ENCODE measurements at places on chromosomes 6 and 20.

- DNase-seq = no peak
Observed at GRCh38 chr6:40880906-40881305, 158.1 kb downstream of the UNC5CL start.

- no peak for DNase-seq
Observed at GRCh38 chr6:1849691-1850090, 240.0 kb downstream of the FOXC1 start.

DNA sequence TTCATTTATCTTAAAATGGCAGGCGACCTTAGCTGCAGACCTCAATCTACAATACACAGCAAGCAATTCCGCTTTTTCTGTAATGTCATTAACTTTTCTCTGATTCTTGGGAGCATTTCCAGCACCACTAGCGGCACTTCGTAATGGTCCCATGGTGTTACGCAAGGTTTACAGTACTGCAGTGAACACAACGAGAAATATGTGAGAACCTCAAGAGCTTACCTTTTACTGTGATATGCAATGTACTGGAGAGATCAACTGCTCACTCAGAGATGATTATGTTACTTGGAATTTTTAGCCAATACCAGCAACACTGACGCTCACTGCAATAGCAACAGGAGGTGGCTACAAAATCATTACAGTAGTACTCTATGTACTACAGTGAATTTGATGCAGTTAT is 2.8 kb upstream of the CEP43 start:
- no peak for DNase-seq

DNA sequence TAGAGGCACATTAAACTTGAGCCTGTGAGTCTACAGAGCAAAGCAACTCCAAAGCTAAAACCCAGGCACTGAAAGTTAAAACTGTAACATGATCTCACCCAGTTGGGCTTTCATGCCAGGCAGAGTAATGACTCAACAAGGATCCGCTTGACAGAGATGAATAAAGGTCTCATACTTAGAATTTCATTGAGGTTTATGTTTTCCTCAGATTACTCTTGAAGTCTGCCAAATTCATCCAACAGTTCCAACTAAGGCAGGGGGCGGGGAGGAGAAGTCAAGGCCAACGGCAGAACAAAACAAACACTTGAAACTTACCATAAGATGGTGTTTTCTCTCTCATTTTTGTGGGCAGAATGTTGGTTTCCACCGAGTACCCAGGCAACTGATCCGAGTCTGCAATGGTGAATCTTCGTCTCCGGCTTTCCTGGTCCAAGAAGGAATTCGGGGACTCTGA is 54.0 kb upstream of the IPCEF1 start:
- peak; percentile 77 for DNase-seq

DNA sequence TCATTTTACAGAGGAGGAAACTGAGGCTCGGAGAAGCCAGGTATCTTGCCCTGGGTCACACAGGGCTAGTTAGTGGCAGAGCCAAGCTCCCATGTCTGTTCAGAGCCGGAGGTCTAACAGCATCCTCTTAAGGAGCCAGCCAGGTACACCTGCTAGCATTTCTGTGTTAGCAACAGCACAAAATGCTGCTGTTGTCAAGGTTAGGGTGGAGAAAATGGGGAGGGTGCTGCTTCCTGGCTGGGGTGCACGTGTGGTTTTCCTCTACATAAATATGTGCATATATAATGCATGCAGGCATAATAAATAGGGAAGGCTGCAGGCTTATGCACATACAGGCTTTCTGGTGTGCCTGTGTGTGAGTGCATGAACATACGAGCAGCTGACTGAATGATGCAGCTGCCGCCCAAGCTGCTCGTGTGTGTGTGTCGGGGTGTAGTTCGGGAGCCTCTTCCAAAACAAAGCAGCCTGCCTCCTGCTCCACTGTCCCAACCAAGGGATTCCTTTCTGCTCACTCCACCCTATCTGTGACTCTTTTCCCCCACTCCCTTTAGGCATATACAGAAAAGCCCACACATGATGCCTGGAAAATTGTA is 86.6 kb downstream of the CD40 start:
- no peak for DNase-seq

DNA sequence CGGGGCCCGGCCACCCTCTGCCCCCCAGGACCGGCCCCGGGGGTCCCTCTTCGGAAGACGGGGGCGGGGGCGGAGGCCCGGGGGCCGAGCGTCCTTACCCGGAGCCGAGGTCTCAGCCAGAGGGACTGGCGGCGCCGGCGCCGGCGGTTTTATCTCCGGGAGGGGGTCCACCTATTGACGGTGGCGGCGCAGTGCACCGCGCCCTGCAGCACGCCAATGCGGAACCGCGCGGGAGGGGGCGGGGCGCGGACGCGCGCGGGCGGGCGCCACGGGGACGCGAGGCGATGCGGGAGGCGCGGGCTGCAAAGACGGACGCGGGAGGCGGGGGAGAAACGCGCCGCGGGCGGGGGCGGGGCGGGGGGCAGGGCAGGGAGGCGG is at the start of gene EEF1A2:
Gene EEF1A2, minus strand, starts transcription at position 124 of the 378 bp plus-strand sequence. CDS start 1,320 bp downstream, outside the sequence.
- no peak for DNase-seq

- DNase-seq = no peak
Observed at GRCh38 chr6:11616200-11616611, 78.7 kb downstream of the TMEM170B start.

DNA sequence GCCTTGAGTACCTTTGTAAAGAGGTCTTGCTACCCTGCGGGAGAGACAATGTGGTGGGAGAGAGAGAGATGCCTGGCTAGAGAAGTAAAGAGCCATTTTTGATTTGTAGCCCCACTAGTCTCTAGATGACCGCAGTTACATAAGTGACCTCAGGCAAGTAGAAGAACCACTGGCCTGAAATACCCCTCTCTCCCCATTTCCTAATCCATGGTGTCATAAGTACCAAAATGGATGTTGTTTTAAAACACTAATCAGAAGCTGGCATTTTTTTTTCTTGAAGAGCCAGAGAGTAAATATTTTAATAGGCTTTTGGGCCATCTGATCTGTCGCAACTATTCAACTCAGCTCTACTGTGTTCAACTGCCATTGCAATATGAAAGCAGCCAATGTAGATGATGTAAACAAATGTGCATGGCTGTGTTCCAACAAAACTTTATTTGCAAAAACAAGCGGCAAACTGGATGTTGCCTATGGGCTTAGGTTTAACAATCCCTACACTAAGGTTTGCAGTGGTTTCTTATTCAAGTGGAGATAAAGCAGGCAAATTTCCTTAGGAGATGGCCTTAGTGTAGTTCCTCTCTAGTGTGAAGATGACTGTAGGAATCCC is 36.5 kb downstream of the RARS2 start:
- DNase-seq = no peak

Measured in activated CD4-positive, alpha-beta T cell treated with anti-CD3 and anti-CD28 coated beads, Interleukin-2, amount 50 U/mL, for 48 hours (primary cell).